NCI-H69 (cell line): ENCODE measurements at places on chromosomes 5 and 9.

GRCh38 chr9:133635098-133635497, 1.1 kb upstream of the DBH start:
- DNase-seq, result no peak

DNA sequence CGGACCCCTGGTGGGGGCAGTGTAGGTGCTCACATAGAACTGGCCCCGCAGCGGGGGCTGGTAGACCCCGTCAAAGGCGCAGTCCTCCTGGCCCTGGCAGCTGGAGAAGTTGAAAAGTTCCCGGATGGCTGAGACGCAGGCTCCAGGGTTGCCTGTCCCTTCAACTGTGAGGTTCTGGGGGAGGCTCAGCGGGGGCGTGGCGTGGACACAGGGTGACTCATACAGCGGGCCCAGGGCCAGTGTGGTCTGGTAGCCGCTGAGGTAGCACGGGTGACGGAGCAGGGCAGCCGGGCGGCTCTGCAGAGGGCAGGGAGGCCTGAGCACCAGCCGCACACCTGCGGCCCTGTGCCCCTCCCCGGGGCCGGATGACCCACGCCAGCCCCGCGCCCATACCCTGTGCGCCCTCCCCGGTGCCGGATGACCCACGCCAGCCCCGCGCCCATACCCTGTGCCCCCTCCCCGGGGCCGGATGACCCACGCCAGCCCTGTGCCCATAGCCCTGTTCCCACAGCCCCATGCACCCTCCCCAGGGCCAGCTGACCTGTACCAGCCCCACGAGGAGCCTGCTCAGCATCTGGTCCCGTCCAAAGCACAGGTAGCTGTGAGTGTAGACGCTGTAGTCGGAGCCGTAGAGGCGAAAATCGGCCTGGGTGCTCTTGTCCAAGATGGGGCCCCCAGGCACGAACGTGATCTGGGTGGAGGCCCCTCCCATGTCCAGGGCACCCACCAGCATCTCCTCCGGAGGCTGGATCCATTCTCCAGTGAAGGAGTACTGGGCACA, 5.0 kb downstream of the ENTPD8 start:
- DNase-seq, result peak; percentile 52

DNA sequence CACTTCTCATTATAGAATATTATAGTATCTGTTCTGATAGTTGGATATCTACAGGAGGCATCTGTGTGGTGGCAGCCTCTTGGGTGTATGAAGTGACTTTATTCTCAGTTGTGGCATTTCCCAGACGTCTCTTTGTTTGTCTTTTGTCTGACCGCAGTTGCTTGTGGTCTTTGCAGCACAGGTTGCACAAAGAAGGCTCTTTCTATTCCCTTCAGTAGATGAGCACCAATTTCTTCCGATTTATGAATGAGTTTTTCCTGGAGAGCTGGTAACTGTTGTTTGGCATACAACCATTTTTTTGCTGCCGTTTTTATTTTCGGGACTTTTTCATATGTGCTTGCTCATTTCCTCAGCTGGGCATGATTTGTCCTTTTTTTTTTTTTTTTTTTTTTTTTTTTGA, 56.4 kb upstream of the MYO10 start:
- DNase-seq, result no peak

DNA sequence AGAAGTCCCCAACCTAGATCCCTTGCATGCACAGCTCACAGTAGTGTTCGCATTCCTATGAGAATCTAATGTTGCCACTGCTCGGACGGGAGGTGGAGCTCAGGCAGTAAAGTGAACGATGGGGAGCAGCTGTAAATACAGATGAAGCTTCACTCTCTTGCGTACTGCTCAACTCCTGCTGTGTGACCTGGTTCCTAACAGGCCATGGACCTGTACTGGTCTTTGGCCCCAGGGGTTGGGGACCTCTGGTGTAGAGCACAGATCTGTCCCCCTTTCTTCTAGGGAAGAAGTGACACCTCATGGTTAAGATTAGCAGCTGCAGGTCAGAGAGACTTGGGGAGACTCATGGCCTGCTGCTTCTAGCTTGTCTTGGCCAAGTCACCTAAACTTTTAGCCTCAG, 7.1 kb downstream of the ARHGEF28 start:
- no peak for DNase-seq

DNA sequence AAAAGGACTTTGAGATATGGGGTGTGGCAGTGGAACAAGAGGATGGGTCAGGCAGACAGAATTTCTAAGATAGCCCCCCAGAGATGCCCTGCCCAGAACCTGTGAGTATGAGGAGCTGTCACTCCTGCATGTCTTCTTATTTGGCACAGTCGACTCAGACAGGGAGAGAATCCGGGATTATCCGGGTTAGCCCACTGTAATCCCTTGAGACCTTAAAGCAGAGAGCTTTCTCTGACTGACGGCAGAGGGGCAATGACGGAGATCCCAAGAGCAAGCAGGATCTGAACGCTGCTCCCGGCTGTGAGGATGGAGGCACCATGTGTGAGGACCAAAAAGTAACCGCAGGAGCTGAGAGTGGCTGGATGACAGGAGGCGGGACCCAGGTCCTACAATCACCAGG, 8.8 kb upstream of the NHP2 start:
- DNase-seq, result no peak
